Ovary (tissue), 10 donors: ENCODE measurements at places on chromosomes 3 and 15. TPM values are rescaled to one million over a fixed set of nuclear protein-coding genes. Genes with fewer than 3 reads are reported as not detected.
A peak's percentile ranks its signal among the peaks of the same experiment; 100 is the strongest.

- no peak for DNase-seq
Observed at GRCh38 chr3:27623085-27623753, 98.9 kb downstream of the EOMES start.

GRCh38 chr3:146337991-146338390 lies 87.1 kb upstream of the PLSCR4 start:
- DNase-seq = no peak

DNA sequence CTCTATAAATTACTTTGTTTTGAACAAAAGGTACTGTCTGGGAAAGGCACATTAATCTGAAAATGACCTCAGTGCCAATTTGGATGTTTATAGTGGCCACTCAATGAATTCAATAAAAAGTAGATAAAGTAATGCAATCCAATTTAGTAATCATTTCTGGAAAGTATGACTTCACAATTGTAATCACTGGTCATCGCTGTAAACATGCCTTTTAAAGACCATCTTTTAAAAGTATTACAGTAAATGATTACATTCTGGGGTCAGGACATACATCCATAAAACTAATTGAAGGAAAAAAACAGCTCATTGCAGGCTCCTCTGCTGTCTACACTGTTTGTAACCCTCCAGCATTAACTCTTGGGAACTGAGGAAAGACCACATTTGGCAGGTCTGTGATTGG lies 43.2 kb downstream of the HRH1 start:
- no peak for DNase-seq

- DNase-seq = no peak
Observed at GRCh38 chr3:83454353-83454752, 1504.4 kb upstream of the CADM2 start.

Gene FGD5
- polyA plus RNA-seq = 17.8 TPM

DNA sequence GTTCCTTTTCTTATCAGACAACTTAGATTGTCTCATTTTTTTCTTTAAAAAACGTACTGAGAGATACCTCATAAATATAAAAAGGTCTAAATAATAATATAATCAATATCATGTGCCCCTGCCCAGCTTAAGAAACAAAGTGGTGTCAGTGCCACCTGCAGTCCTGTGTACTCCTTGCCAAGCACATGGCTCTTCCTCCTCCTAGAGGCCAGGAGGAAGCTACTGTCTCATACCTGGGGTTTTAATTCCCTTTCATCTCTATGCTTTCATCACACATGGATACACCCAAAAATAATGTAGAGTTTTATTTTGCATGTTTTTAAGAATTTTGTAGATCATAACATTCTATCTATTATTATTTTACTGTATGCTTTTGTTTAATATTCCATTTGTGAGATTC lies 98.6 kb upstream of the C15orf61 start:
- no peak for DNase-seq

DNA sequence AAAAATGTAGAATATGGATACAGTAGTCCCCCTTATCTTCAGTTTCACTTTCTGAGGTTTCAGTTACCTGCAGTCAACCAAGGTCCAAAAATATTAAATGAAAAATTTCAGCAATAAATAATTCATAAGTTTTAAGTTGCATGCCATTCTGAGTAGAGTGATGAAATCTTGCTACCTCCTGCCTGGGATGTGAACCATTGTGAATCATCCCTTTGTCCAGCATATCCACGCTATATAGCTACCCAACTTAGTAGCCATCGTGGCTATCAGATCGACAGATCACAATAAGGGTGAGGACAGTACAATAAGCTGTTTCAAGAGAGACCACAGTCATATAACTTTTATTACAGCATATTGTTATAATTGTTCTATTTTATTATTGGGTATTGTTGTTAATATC lies 1.2 kb upstream of the LARS2 start:
- DNase-seq = no peak

DNA sequence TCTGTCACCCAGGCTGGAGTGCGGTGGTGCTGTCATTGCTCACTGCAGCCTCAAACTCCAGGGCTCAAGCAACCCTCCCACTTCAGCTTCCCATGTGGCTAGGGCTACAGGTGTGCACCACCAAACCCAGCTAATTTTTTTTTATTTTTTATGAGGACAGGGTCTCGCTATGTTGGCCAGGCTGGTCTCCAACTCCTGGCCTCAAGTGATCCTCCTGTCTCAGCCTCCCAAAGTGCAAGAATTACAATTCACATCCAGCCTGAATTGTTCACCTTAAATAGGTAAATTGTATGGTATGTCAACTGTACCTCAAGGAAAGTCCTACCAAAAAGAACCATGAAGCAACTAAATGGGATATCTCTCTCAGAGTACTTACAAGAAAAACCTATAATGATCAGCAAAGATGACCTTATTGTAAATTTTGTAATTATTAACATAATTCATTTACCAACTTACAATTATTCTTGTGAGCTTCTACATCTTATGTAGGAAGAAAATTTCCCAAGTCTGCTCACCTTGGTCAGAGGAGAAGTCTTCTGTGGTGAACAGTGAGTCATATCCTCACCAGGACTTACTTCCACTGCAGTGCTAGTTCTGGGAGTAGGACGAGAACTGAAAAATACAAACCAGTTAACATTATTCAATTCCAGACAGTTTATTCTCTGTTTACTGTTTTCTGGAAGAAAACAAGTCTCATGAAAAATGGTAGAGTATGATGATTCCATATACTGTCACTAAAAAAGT lies 54.4 kb downstream of the ULK4 start:
- no peak for DNase-seq

- no peak for DNase-seq
Observed at GRCh38 chr3:42214064-42214463, 51.9 kb downstream of the CCK start.

GRCh38 chr3:126511291-126511690 lies 6.3 kb downstream of the UROC1 start:
- DNase-seq = no peak

DNA sequence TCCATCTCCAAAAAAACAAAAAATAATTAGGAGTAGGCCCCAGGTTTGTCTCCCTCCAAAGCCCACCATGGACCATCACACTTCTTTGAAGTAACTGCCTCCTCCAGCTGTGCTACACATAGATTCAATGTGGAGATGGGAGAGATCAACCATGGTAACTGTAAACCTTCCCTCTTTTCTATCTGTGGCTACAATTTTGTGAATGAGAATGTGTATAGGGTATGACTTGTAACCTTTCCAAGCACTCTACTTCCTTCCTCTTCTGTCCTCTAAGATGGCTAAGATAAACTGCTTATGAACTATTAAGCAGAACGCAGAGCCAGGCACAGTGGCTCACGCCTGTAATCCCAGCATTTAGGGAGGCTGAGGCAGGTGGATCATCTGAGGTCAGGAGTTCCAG lies 55.5 kb upstream of the ATP11B start:
- DNase-seq = no peak

DNA sequence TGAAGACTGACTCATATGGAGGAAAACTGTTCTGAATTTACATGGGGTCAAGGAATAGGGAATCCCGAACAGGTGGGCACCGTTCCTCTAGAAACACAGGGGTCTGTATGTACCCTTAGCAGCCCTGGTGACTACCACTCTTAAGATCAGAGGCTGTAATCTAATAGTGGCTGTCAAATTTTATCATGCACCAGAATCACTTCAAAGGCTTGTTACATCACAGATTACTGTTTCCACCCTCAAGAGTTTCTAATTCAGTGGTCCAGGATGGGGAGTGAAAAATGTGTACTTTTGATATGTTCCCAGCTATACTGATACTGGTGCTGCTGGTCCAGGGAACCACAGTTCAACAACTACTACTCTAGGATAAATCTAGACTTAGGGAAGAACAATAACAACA lies 27.9 kb downstream of the DYNC1LI1 start:
- DNase-seq = no peak

Gene GALNT15
- polyA plus RNA-seq = 28.5 TPM

DNA sequence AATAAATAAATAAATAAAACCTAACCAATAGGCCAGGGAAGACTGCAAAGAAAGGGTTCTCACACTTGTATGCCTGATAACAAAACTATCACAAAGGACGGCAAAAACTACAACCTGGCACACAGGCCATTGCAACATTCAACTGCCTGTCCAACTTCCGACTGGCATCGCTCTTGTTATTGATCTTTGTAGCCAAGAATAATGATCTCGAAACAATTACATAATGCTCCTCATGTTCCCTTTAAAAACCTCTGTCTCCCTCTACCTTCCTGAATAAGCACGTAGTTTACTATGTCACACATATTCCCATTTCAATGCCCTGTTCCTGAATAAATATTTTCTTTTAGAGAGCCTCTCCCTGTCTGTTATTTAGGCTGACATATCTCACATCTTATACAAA lies 74.3 kb downstream of the B3GNT5 start:
- DNase-seq = no peak

DNA sequence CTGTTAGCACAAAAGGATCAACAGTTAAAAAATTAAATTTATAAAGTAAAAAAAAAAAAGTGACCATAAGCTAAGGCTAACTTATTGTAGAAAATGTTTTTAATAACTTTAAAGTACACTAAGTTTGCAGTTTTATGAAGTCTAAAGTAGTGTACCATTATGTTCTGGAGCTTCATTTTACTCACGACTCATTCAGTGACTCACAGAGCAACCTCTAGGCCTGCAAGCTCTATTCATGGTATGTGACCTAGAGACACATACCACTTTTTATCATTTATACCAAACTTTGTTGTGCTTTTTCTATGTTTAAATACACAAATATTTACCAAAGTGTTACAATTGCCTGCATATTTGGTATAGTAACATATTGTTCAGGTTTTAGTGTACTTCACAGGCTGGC lies 1552.3 kb downstream of the OTOL1 start:
- no peak for DNase-seq

GRCh38 chr15:92611995-92612745 lies 43.4 kb downstream of the FAM174B start:
- DNase-seq = peak; percentile 18

Gene CCDC39
- polyA plus RNA-seq = 0.30 TPM

- no peak for DNase-seq
Observed at GRCh38 chr3:168061332-168061996, 34.3 kb downstream of the GOLIM4 start.

Gene PLIN1
- 1.2 TPM for polyA plus RNA-seq

Gene DBR1
- 14.7 TPM for polyA plus RNA-seq

Gene IMPG2
- polyA plus RNA-seq = 0.06 TPM

Gene HHATL
- 0.12 TPM for polyA plus RNA-seq

Gene IGSF11
- 8.9 TPM for polyA plus RNA-seq

Gene SETMAR
- 40.6 TPM for polyA plus RNA-seq

- DNase-seq = no peak
Observed at GRCh38 chr15:90306560-90306959, 41.1 kb downstream of the NGRN start.

- peak; percentile 39 for DNase-seq
Observed at GRCh38 chr3:66276705-66277274, 56.0 kb downstream of the SLC25A26 start.

Gene ISLR
- polyA plus RNA-seq = 82.4 TPM

- no peak for DNase-seq
Observed at GRCh38 chr15:81296673-81297072, 27.3 kb downstream of the STARD5 start.

Gene RASGRF1
- 0.28 TPM for polyA plus RNA-seq
